ENCODE measurements at places on chromosomes 5 and 9.

DNA sequence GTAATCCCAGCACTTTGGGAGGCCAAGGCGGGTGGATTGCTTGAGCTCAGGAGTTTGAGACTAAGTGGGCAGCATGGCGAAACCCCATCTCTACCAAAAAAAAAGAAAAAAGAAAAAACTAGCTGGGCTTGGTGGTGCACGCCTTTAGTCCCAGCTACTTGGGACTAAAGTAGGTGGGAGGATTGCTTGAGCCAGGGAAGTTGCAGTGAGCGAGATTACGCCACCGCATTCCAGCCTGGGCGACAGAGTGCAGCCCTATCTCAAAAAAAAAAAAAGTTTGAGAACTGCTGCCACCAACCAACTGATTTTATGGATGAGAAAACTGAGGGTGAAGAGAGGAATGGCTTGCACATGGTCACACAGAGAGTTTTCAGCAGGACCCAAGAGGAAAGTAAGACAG is 175.1 kb downstream of the DOCK8 start:
- no peak for DNase-seq

DNA sequence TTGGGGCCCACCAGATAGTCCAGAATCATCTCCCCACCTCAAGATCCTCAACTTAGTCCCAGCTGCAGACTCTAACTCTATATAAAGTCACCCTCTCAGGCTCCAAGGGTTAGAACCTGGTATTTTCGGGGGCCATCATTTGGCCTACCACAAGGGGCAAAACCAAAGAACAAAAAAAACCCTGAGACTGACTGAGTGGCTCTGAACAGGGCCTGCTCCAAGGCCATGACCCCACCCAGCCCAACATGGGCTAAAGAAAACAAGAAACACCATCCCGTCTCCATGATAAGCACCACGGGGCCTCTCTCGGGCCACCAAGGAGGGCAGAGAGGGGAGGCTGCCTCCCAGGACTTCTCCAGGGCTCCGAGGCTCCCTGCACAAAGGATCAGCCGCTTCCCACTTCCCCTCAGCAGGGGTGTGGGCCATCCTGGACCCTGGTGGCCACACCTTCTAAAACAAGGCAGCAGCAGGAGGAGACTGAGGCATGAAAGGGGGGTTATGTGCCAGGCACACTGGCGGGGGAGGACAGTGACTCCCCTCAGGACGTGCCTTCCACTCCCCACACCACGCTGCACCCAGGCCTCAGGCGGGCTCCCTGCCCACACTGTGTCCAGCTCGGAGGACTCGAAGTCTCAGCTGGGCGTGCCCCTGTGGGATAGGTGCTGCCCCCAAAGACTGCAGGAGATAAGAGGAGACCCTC is 51.5 kb downstream of the SEMA4D start:
- DNase-seq: no peak

DNA sequence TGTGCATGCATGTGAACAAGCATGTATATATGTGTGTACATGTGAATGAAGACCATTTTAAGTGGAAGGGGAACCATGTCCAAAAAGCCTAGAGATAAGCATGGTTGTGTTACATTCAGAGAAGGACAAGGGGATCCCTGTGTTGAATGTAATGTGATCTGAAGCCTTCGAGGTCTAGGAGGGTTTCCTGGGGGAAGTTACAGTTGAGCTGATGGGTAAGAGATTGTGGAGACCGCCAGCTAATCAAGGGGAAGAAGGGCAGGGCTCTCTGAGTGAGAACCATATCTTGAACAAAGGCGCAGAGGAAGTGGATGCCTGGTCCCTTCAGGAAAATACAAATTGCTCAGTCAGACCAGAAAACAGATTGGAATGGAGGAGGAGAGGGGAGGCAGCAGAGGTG is 45.5 kb upstream of the TNFSF15 start:
- DNase-seq: no peak

- peak; percentile 3 for DNase-seq
Measured at GRCh38 chr5:136285096-136285855, 80.1 kb downstream of the TRPC7 start.

DNA sequence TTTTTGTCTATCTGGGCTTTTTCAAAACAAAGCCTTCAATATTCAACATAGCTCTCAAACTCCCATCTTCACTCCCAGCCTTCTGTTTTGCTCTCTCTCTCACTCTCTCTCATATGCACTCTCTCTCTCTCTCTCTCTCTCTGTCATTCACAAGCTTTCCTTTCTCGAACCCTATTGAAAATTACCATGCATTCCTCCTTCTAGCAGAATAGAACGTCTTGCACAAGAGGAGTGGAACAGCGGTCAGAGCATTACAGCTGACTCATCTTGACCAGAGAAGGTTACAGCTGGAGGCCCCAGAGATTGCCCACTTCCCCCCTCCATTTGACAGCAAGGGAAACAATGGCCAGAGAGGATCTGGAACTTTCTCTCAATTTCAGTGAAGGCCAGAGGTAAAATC is 51.0 kb upstream of the LIFR start:
- DNase-seq: no peak

DNA sequence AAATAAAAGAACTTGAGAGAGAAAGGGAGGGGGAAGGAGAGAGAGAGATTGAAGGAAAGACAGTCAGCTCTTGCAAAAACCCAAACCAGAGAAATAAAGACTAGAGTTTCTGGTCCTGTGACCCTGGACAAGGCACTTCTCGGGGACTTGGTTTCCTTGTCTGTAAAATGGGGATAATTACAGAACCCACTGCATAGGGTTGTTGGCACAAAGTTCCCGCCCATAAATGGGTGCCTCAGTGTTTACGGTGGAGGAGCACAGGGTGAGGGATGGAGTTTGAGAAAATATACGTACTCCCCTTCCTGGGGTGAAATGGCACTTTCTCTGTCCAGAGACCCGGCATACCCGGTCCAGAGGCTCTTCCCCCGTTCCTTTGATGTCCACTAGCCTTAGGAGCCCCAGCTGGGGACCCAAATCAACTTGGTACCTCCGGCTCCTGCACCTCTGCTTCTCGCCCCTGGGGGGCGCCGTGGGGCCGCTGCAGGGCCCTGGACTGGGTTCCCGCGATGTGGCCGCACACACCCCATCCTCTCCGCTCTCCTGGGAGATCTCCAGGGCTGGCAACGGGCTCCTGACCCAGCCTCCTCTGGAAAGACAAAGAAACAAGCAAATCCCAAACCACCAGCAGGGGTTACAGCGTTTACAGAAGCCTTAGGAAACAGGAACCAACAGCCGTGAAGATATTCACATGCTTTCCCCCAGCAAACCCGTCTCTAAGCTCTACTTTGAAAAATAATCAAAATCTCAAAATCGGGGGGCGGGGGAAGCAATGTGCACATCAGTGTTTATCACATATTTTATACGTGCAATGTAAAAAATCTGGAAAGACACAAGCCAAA is 26.3 kb downstream of the PTGES start:
- peak; percentile 60 for DNase-seq

DNA sequence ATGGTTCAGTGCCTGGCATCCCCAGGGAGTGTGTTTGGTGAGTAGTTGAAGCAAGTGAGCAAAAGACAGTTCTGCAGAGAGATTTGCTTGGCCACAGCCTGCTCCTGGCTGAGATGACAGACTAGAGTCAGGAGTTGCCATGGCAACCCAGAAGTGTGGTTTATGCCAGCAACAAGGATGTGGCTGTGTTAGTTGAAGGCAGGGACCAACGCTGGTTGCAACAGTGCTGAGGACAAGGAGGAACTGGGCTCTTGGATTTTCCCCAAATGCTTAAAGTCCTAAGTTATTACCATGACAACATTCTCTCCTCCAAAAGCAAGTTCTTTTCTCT is 2.7 kb downstream of the NXNL2 start:
- DNase-seq: no peak

GRCh38 chr5:67494186-67494855 is 297.7 kb upstream of the CD180 start:
- no peak for DNase-seq

- no peak for DNase-seq
Measured at GRCh38 chr5:35473589-35473988, 144.1 kb upstream of the SPEF2 start.

- no peak for DNase-seq
Measured at GRCh38 chr5:65695896-65696295, 26.0 kb downstream of the SGTB start.

DNA sequence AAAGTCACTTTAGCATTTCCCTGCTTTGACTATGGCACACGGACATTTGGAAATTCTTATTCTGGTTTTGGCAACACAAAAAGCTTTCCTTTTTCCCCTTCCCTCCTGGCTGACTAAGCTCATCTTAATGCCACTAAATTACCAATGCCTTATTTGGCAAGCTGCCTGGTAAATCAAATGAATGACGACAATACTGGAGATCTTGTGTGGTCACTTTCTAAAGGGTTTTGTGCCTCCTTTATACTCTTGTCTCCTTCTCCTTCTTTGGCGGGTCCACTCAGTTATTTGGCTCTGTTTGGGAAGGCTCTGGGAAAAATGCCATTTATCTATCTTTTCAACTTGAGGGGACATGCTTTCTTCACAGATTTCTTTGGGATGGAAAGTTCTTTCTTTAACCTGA is 34.9 kb downstream of the SH3GL2 start:
- peak; percentile 10 for DNase-seq

DNA sequence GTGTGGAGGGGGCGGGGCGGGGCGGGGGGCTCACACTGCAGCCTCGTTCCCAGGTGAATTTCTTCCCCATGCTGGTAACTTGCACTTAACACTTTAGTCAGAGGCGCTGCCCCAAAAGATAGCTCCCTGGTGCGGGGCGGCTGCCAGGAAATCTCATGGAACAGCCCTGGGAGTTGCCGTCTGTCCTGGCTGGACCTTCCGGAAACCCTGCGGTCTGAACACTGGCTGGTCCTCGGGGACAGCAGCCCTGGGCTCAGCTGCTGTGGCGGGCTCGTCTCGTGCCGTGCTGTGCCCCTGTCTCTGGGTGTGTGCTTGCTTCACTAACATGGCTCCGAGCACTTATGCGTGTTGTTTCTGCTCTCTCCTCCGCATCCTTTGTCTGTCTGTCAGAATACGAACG is 25.8 kb downstream of the PTGES2 start:
- no peak for DNase-seq

DNA sequence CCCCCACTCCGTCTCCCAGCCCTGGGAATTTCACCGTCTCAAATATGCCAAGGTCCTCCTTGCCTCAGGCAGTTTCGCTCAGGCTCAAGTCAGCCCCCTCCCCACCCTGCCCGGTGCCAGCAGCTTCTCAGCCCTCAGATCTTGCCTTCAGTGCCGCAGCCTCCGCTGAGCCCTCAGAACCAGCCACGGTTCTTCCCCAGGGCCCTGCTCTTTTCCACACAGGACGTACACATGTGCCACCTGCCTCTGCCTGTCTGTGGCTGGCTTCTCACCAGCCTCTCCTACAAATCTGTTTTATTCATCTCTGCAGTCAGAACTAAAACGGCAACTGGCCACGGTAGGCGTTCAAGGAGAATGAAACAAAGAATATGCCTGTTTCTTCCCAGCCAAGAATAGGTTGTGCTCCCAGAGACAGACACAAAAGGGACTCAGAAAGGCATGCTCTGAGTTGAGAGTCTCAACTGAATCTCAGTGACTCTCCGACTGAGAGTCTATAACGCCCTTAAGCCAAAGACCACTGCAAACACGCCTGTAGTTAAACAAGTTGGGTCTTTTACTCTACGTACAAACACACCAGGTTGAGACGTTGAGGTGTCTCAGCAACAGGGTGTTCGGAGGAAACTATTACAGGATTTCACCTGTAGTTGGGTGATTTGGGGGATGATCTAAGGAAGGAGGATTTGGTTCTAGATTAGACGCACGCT is 10.6 kb upstream of the GRIN1 start:
- no peak for DNase-seq

Measured in fibroblast of skin of left biceps (primary cell).